C1 segment of cervical spinal cord (tissue), 14 donors: ENCODE measurements at places on chromosomes 16 and 17.

DNA sequence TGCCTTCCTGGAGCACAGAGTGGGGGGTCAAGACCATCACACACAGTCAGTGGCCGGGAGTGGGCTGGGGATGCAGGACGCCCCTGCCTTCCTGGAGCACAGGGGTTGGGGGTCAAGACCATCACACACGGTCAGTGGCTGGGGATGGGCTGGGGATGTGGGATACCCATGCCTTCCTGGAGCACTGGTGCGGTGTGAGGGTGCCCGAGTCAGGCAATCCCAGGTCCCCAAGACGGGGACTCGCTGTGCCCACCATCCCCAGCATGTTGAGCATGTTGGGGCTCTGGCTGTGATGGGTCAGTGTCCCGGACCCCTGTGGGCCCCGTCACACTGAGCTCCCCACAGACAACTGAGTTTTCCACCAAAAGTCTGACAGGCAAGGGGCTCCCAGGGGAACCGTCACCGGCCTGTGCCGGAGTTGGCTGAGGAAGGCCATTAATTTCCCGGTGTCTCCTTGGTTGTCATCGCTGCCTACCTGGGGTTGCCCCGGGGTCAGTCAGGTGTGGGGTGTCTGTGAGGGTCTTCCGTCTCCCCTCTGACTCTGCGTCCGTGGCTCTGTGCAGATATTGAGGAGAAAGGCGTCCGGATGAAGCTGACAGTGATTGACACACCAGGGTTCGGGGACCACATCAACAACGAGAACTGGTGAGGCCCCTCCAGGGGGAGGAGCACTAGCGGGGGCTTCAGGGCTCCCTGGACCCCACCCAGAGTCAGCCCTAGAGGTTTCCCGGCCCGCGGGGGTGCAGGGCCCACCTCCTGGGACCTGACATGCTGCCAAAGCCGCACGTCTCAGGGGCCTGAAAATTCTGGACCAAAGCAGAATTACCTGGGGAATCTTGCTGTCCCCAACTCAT, 347.1 kb downstream of the SEC14L1 start:
- DNase-seq, result no peak

GRCh38 chr16:88479793-88480760, 27.0 kb downstream of the ZFPM1 start:
- DNase-seq, result no peak

DNA sequence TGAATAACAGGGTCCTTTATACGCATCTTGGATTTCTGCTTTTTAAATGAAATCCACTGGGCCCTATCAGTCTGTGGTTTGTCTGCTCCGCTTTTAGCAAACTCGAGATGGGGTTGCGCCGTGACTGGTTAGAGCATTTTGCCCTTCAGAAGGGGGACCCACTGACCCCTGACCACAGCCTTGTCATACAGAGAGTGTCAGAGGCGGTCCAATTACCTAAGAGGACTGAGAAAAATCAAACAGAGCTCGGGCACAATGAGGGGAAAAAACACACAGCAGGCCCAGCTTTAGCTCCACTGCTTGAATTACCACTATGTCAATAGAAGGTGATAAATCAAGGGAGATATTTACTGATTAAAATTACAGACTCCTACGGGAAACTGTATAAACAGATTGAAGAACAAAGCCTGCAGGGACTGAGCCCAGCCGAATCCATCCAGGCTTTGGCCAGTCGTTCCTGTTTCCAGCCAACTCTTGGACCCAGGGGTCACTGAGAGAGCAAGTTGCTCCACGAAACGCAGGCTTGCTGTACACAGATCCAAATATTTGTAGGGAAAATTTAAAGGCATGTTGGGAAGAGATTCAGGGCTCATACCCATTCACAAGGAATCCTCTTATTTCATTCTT, 131.9 kb upstream of the ZFHX3 start:
- no peak for DNase-seq

DNA sequence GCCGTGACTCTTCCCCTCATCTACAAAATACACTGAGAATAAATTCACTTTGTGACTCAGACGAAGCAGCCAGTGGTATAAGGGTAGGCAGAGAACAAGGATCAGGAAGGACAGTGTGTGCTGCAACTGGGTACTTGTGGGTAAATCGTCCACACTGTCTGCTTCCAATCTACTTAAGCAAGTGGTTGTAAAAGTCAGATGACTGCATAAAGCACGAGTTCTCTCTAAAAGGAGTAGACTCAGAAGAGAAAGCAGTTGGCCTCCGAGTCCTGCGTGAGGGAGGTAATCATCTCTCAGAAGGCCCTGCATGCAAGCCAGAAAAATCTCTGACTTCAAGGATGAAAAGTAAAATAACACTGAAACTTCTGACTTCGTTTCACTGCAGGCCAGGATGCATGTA, 43.1 kb downstream of the ANKFY1 start:
- DNase-seq, result no peak

DNA sequence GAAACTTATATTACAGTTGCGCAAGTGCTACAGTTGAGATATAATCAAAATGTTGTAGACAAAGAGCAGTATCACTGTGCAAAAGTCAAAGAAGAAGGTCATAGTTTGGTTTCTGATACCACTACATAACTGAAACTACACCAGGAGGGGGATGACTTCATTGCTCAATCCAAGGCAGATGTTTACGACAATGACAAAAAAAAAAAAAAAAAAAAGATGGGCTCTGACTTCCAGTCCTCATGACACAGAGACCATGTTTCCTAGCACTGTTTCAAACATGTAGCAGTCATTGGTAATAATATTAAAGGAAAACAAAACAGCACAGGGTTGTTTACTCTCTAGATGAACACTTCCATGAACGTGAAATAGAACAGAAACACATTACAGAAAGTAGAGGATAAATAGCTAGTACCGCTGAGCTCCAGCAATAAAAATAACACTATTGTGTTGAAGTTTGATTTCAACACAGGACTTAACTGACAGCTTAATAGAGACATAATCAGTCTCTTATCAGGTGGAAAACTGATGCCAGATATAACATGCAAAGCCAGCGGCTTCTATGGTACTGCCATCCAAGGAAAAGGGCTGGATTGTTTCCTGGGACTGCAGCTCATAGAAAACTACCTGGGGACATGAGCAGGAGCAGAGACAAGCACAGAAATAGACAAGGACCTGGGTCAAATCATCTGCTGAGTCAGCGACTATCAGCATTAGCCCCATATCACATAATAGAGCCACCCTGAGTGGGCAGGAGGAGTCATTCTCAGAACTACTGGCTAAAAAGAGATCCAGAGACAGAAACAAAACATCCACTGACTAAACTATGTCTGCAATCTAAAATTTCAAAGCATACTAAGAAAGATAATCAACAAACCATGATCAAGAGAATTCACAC, 463.6 kb upstream of the SOX9 start:
- no peak for DNase-seq

- DNase-seq, result no peak
Measured at GRCh38 chr17:78306913-78307312, 53.0 kb downstream of the SOCS3 start.

DNA sequence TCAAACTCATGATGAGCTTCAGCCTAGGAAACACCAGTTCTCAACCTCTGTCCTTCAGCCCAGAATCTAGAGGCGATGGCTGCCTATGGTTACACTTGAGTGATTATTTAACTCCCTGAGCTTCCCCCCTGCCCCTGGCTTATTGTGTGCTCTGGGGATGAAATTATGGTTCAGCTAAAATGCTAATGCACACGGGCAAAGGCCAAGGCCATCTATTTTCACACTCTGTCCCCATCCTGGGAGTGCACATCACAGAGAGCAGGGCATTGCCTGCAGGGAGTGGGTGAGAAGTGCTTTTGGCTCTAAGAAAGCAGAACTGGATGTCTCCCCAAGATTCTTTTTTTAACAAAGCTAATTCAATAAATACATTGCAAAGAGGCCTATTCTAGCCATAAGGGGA, 21.6 kb upstream of the CACNG5 start:
- DNase-seq, result no peak

DNA sequence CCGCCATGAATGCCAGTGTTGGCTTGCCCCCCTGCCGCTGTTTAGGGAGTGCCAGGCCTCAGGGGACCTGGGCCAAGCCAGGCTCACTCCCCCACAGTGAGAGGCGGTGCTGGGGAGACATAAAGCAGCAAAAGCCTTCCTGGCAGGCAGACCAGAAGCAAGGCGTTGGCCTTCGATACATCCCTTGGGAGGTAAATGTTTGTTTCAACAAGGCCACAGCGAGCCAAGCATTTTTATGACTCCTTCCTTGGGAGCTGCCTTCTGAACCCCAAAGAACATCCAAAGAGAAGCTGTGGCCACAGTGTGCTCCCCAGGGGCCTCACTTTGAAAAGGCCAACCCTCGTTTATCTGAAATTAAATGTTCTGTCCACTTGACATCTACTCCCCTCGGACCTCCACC, 119.7 kb upstream of the CIBAR2 start:
- DNase-seq, result no peak

DNA sequence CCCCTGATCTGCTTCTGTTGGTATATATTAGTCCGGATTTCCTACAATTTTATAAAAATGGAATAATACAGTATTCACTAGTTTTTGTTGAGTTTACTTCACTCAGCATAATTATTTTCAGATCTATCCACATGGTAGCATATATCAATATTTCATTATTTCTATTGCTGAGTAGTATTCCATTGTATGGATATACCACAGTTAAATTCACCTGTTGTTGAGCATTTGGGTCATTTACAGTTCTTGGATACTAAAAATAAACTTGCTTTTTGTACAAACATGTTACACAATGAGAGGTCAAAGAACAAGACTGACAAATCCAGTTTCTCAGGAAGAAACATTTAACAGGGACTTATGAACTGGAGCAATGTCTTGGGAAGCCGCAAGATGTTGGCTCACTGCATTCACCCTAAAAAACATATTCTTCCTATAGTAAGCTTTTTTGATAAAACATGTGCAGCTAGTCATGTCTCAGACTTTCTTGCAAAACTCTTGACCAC, 126.9 kb upstream of the HS3ST2 start:
- DNase-seq, result no peak

DNA sequence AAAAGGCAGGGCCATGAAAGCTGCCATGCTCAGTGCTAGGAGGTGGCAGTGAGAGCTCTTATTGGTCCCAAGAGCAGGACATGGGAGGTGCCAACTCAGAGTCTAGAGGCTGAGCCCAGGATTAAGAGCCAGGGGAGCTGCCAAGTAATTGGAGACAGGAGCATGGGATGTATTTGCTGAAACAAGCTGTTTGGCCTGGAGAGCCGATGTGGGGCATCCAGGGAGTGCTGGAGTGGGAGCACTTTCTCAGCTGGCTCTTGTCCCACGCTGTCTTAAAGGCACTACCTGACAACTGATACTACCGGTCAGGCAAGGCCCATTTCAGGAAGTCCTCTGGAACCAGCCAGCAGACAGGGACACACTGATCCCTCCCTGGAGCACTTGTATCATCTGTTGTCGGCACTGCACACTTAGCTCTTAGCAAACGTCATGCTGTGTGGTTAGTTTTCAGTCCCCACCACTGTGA, 19.3 kb downstream of the ANKFN1 start:
- DNase-seq, result no peak

DNA sequence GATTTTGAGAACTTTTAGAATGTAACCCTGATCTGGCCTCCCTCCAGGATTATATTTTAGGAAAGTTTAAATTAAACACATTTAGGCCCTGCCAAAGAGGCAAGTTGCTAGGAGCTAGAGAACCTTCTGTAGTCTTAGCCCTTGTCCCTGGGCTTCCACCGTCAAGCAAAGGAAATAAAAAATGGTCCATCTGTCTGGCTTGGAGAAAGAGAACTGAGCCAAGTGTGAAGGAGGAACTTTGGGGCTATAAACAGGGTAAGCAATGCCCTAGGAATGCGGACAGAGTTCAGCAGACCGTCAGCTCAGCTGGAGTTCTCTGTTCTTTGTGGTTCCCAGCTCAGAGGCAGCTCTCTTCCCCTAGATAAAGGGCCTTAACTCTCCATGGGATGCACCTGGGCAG, 29.6 kb downstream of the RCVRN start:
- no peak for DNase-seq

GRCh38 chr16:83689385-83689831, 118.4 kb upstream of the HSBP1 start:
- DNase-seq, result no peak

GRCh38 chr17:43410557-43411368, 12.0 kb downstream of the ARL4D start:
- DNase-seq, result no peak

DNA sequence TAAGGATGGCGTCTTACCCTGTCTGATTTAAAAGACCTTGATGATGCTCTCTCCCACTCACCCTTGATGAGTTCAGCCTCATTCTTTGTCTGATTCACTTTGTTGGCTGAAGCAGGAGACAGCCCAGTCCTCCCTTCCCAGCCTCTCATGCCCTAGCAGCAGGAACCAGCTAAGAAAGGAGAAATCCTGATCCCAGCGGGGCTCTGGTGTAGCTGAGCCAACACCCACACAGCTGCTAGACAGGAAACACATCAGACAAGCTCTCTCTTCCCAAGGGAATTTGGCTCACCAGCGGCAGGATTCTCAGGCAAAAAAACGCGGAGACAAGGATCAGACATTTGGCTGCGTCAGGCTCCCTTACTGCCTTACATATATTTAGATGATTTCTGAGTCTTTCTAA, 211.5 kb downstream of the CDH11 start:
- DNase-seq, result no peak

DNA sequence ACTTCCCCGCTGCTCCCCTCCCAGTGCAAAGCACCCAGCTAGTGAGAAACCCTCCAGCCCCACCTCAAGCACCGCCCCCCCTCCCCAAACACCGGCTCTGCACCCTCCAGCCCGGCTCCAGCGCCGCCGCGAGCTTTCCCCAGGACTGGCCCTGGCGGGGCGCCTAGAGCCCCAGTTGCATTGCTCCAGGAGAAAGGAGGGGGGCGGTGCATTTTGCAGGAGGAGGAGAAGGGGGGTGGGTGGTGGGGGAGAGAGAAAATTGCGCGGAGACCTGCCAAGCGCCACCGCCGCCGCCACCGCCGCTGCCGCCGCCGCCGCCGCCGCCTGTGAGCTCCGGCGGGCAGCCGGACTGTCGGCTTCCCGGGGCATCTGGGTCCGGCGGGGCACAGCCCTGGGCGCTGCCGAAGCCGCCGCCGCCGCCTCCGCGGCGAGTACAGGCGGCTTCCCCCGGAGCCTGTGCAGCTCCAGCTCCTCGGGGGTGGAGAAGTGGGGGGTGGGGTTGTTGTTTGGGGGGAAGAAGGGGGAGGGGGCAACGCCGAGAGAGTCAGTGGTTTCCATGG, 333 bp upstream of the NOG start:
- DNase-seq, result peak; percentile 40

DNA sequence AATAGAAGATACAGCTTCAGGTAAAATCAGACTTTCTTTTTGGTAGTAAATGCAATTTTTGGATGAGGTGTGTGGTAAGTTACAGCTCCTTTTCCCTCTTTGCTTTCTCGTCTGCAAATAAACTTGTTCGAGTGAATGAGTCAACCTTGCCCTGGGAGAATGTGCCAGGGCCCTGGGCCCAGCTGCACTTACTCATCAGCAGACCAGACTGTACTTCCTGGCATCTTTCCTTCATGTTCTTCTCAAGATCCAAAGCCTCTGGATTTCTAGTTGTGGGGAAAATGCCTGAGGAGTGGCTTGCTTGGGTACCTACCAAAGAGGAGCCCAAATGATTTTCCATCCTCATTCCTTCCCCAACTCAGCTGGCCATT, 5.4 kb upstream of the G6PC1 start:
- DNase-seq, result no peak

- DNase-seq, result no peak
Measured at GRCh38 chr17:66331038-66331816, 28.8 kb downstream of the PRKCA start.
